Activated CD4-positive, alpha-beta T cell treated with anti-CD3 and anti-CD28 coated beads, Interleukin-2, amount 10 ng/mL, durations not matched to agents 24 days and 14 days (primary cell): ENCODE measurements at places on chromosomes 2 and 18. TPM values are rescaled to one million over a fixed set of nuclear protein-coding genes. Genes with fewer than 3 reads are reported as not detected.

Gene B4GALT6
- total RNA-seq: 2.4 and 2.8 TPM in 2 replicates

Gene SMYD1
- total RNA-seq: not detected in 2 replicates

Gene ANKRD36B
- 40.0 and 40.1 TPM in 2 replicates for total RNA-seq

Gene PDE11A
- not detected in 2 replicates for total RNA-seq

Gene SUMO1
- 121 and 127 TPM in 2 replicates for total RNA-seq

Gene MREG
- total RNA-seq: 10.6 and 10.9 TPM in 2 replicates

Gene PLEK
- total RNA-seq: 0.26 and 0.62 TPM in 2 replicates

Gene FOXD4L1
- total RNA-seq: 0.17 and 0.30 TPM in 2 replicates

Gene MOGAT1
- total RNA-seq: not detected in 2 replicates

Gene DPP4
- total RNA-seq: 65.4 and 68.0 TPM in 2 replicates

Gene NOL4
- total RNA-seq: not detected in 2 replicates

Gene ANKRD62
- total RNA-seq: not detected in 2 replicates

Gene MEP1B
- not detected in 2 replicates for total RNA-seq
